Stimulated activated CD4-positive, alpha-beta T cell treated with anti-CD3 and anti-CD28 coated beads, Interleukin-1b, Interleukin-23, amount 100 ng/mL, for 1 hour (primary cell): ENCODE measurements at places on chromosomes 3 and 15.

GRCh38 chr3:17235310-17235709 lies 350.6 kb downstream of the PLCL2 start:
- DNase-seq = no peak

DNA sequence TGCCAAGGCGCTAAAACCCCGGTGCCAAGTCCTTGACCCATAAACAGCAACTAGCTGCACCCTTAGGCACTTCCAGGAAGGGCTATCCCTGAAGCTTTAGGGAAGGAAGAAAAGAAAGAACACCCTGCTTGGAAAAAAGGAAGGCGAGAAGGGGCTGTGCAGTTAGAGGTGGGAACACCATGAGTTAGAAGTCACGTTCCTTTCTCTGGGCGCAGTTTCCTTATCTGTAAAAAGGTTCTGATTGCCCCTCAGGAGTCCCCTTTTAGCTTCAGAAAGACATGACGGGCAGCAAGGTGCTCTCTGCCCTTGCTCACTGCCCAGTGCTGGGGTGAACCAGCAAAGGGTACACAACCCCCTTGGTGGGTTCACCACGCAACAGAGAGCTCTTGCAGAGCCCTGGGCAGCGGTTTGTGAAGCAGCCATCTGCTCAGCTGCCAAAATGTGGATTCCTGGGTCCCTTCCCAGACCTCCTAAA lies 798 bp downstream of the GCHFR start:
- no peak for DNase-seq

- DNase-seq = no peak
Observed at GRCh38 chr3:27521179-27521871, 37.1 kb upstream of the SLC4A7 start.

GRCh38 chr3:83438188-83438587 lies 1520.6 kb upstream of the CADM2 start:
- DNase-seq = no peak

GRCh38 chr3:73753985-73754384 lies 129.2 kb upstream of the PDZRN3 start:
- no peak for DNase-seq

- no peak for DNase-seq
Observed at GRCh38 chr3:10957976-10958749, 34.4 kb upstream of the SLC6A1 start.

GRCh38 chr3:22349215-22349851 lies 598.3 kb upstream of the ZNF385D start:
- DNase-seq = no peak
